ENCODE measurements at places on chromosomes 7 and 10.

- no peak overlapping the region for H3K4me3 ChIP-seq
- H3K27me3 ChIP-seq = no peaks in the 10 kb centered on the region
- H3K36me3 ChIP-seq = no peaks in the 10 kb centered on the region
- H3K4me1 ChIP-seq = no peaks in the 10 kb centered on the region
- DNase-seq = no peak
Measured at GRCh38 chr7:14836006-14836405, 66.5 kb downstream of the DGKB start.

GRCh38 chr7:44434201-44434600 lies 56.3 kb downstream of the NUDCD3 start:
- H3K4me3 ChIP-seq = no peak overlapping the region
- no peaks in the 10 kb centered on the region for H3K4me1 ChIP-seq
- H3K27me3 ChIP-seq = no peaks in the 10 kb centered on the region
- no peak for DNase-seq

DNA sequence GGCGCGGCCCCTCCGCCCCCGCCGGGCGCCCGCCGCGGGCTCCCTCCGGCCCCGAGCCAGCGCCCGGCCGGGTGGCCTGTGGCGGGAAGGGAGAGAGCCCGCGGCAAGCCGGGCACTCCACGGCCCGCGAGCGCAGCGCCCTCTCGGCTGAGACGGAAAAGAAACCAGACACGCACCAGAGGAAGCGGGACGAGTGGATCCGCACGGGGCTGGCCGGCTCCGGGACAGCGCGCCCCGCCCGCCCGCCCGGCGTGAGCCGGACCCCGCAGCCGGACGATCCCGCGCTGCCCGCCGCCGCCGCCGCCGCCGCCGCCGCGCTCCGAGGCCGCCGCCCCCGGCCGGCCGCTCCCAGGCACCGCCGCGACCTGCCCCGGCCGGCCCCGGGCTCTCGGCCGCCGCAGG lies 300 bp downstream of the ARHGAP21 start:
- peak overlapping the region; percentile 82 for H3K27ac ChIP-seq
- H3K36me3 ChIP-seq = no peaks in the 10 kb centered on the region
- peaks cover 29% of the 10 kb centered on the region for H3K27me3 ChIP-seq
- H3K4me1 ChIP-seq = peaks cover 24% of the 10 kb centered on the region

DNA sequence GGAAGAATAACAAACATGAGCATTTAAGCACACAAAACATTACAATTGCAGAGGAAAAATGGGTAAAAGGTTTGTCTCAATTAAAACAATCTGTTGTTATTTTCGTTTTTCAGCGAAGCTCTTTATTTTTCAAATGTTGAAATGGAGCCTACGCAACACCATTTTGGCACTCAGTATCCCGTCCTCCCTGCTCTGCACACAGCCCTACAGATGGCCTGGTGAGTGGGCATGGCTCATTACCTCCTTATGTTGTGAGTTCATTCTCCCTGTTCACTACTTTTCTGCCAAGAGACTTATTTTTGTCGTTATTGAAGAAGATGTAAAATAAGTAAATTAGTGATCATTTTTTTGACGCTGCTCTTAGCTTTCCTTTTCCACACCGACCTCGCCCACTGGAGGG lies 167.8 kb upstream of the CXCL12 start:
- no peaks in the 10 kb centered on the region for H3K4me1 ChIP-seq
- no peaks in the 10 kb centered on the region for H3K36me3 ChIP-seq
- DNase-seq = no peak
- no peak overlapping the region for H3K27ac ChIP-seq
- no peak overlapping the region for H3K4me3 ChIP-seq
- H3K27me3 ChIP-seq = no peaks in the 10 kb centered on the region

DNA sequence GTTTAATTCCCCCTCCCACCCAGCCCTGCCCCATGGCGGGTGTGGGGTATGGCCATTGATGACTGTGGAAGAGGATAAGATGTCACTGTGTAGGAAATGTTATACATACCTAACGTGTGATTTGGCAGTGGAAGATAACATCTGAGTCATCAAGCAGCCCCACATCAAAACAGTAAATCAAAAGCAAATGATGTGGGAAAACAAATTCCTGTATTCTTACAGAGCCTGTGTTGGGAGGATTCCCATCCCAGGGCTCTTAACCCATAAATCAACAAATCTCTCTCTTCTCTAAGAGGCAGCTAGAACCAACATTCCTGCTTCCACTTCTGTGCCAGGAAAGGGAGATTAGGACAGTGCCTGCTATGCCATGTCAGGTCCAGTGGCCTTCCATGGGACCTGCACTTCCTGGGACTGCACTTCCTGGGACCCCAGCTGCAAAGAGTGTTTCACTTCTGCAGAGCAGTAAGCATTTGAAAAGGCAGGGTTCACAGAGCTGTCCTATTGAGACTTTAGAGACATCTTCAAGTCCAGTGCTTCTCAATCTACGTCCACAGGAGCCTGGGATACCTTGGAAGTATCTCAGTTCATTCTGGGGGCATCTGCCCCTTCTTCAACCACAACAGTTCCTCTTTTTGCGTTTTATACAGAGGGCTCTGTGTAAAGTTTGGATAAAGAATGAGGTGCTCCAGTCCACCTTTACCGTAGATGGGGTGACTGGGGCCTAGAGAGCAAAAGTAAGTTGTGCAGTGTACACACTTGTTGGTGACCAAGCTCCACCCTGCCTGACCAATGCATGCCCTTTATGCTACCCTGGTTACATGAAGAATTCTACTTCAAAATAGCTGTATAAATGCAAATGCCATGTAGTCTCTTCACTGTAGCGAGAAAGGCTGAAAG lies 45.7 kb downstream of the ATXN7L1 start:
- H3K27me3 ChIP-seq = no peaks in the 10 kb centered on the region
- no peak overlapping the region for H3K4me3 ChIP-seq
- no peak overlapping the region for H3K27ac ChIP-seq
- DNase-seq = no peak

GRCh38 chr10:23676296-23676695 lies 237.4 kb downstream of the OTUD1 start:
- H3K27ac ChIP-seq = no peak overlapping the region
- no peak overlapping the region for H3K4me3 ChIP-seq
- no peak for DNase-seq

DNA sequence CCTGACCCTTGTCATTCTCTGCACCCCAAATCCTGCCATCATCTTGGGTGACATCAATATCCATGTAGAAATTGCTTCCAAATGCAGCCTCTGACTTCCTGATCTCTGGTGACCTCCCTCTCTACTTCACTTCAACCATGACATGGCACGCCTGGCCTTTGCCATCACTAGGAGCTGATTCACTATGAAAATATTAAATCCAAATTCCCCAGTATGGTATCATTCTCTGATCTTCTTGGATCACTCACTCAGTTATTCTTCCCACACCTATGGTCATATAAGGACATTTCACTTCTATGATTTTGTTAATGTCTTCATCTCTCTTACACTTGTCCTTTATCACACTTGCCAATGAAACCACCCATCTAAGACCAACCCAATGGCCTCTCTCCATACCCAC lies 73.7 kb upstream of the ODAD2 start:
- H3K36me3 ChIP-seq = no peaks in the 10 kb centered on the region
- no peak overlapping the region for H3K4me3 ChIP-seq
- DNase-seq = no peak
- no peak overlapping the region for H3K27ac ChIP-seq

GRCh38 chr10:127552446-127552845 lies 3.3 kb downstream of the NPS start:
- H3K27ac ChIP-seq = no peak overlapping the region
- no peaks in the 10 kb centered on the region for H3K36me3 ChIP-seq
- no peak overlapping the region for H3K4me3 ChIP-seq
- no peak for DNase-seq

DNA sequence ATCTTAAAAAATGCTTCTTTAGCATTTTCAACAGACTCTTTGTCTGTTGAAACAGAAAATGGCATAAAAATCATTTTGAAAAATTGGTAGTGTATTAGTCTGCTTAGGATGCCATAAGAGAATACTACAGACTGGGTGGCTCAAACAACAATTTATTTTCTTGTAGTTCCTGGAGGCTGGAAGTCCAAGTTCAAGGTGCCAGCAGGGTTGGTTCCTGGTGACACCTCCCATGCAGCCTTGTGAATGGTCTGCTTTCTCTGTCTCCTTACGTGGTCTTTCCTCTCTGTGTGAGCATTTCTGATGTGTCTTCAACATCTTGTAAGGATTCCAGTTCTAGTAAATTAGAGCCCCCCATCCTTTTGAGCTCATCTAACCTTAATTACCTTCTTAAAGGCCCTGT lies 26.1 kb upstream of the RAB11FIP2 start:
- no peaks in the 10 kb centered on the region for H3K27me3 ChIP-seq
- no peak overlapping the region for H3K27ac ChIP-seq

DNA sequence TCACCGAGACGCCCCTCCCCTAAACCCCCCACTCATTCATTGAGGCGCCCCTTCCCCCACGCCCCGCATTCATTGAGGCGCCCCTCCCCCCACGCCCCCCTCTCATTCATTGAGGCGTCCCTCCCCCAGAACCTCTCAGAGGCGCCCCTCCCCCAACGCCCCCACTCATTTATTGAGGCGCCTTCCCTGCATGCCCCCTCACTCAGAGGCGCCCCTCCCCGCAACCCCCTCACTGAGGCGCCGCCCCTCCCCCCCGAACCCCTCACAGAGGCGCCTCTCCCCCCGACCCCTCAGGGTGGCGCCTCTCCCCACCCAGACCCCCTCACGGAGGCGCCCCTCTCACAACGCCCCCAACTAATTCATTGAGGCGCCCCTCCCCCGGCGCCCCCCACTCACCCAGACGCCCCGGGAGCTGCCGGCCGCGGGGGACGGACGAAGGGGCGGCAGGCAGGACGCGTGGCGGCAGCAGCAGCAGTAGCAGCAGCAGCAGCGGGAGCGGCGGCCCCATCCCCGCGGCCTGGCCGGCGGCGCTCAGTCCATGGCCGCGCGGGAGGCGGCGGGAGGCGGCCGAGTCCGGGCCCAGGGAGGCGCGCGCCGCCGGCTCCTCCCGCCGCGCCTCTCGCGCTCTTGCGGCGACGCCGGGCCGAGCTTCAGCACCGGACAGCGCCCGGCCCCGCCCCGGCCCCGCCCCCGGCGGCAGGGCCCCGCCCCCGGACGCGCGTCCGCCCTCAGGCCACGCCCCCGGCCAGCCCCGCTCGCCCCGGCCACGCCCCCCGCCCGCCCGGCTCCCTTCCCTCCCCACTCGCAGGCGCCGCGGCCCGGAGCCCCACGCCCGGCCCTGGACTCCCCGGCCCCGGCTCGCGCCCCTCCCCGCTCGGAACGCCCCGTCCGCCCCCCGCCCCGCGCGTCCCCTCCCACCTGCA lies at the start of gene PTPRN2:
TSS of gene PTPRN2 (minus strand) at position 662 of the 923 bp plus-strand sequence.
- peak; percentile 19 for DNase-seq
- no peak within 1 kb of the TSS for H3K27ac ChIP-seq
- no peaks in the 10 kb centered on the region for H3K36me3 ChIP-seq
- H3K4me1 ChIP-seq = peaks cover 2% of the 10 kb centered on the region

GRCh38 chr7:39733881-39734632 lies 110.7 kb downstream of the RALA start:
- no peaks in the 10 kb centered on the region for H3K36me3 ChIP-seq
- peak overlapping the region; percentile 62 for H3K4me3 ChIP-seq
- H3K27ac ChIP-seq = peak overlapping the region; percentile 79
- no peaks in the 10 kb centered on the region for H3K27me3 ChIP-seq
- peaks cover 22% of the 10 kb centered on the region for H3K4me1 ChIP-seq

DNA sequence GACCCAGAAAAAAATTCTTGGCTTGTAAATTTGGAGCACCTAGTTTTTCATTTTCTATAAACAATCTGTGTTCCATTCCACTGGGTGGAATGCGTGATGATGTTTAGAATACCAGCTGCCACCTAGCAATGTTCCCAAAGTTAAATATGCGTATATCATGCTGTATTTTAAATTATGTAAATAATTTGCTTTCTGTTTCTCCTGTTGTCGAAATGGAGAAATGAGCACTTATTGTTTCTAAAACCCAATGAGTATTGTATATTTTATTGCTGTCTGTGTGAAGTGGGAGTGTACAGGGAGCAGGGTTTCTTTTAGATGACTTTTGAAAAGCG lies 49.4 kb upstream of the CELF2 start:
- H3K36me3 ChIP-seq = no peaks in the 10 kb centered on the region
- H3K27me3 ChIP-seq = no peaks in the 10 kb centered on the region
- DNase-seq = no peak
- no peaks in the 10 kb centered on the region for H3K4me1 ChIP-seq
- no peak overlapping the region for H3K4me3 ChIP-seq

DNA sequence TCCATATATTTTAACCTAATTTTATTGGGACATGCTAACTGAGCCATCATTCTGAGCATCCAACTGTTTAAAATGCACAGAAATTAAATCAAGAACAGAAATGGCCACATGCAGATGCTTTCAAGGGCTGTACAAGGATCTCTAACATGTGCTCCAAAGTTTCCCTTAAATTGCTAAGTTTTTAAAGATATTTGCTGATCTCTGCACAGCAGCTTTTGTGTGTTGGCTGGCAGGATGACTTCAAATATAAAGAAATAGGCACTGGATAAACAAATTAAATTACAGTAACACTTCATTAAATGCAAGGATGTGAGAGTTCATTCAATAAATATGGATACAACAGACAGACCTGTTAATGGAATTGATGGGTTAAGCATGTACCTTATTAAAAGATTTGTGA lies 148.0 kb upstream of the MEOX2 start:
- H3K4me3 ChIP-seq = no peak overlapping the region
- H3K27ac ChIP-seq = no peak overlapping the region
- no peak for DNase-seq
- no peaks in the 10 kb centered on the region for H3K27me3 ChIP-seq

- H3K4me1 ChIP-seq = peaks cover 52% of the 10 kb centered on the region
- H3K36me3 ChIP-seq = no peaks in the 10 kb centered on the region
- H3K27ac ChIP-seq = peak overlapping the region; percentile 25
- no peak overlapping the region for H3K4me3 ChIP-seq
Measured at GRCh38 chr10:101902032-101902819, 58.6 kb upstream of the KCNIP2 start.

- H3K27ac ChIP-seq = no peak overlapping the region
- H3K27me3 ChIP-seq = no peaks in the 10 kb centered on the region
- DNase-seq = no peak
- H3K4me1 ChIP-seq = no peaks in the 10 kb centered on the region
Measured at GRCh38 chr10:70685455-70685911, 13.2 kb downstream of the ADAMTS14 start.

GRCh38 chr10:84837041-84837812 lies 508.8 kb downstream of the CCSER2 start:
- H3K36me3 ChIP-seq = no peaks in the 10 kb centered on the region
- no peak for DNase-seq
- H3K4me3 ChIP-seq = no peak overlapping the region
- H3K4me1 ChIP-seq = no peaks in the 10 kb centered on the region
- H3K27me3 ChIP-seq = no peaks in the 10 kb centered on the region

- H3K27ac ChIP-seq = no peak overlapping the region
- H3K4me1 ChIP-seq = no peaks in the 10 kb centered on the region
- no peak overlapping the region for H3K4me3 ChIP-seq
- H3K36me3 ChIP-seq = no peaks in the 10 kb centered on the region
- DNase-seq = no peak
Measured at GRCh38 chr10:23373156-23373555, 28.6 kb upstream of the C10orf67 start.

DNA sequence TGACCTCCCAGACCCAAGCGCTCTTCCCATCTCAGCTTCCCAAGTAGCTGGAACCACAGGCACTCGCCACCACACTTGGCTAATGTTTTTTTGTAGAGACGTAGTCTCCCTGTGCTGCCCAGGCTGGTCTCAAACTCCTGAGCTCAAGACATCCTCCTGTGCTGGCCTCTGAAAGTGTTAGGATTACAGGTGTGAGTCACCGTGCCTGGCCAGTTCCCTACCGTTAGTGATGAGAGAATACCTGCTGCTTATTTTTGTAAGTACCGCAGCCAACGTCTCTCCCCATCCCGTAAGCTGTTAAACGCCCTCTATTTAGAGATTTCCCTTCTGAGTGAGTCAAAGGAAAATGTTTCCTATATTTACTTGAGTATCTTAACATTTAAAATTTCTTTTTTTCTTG lies 38.5 kb upstream of the PDLIM1 start:
- H3K27me3 ChIP-seq = no peaks in the 10 kb centered on the region
- no peak overlapping the region for H3K4me3 ChIP-seq
- H3K27ac ChIP-seq = no peak overlapping the region
- H3K4me1 ChIP-seq = no peaks in the 10 kb centered on the region
- no peaks in the 10 kb centered on the region for H3K36me3 ChIP-seq
